Lung microvascular endothelial cell (primary cell): ENCODE measurements at places on chromosomes 5 and 9. TPM values are rescaled to one million over a fixed set of nuclear protein-coding genes. Genes with fewer than 3 reads are reported as not detected.

GRCh38 chr9:137634016-137634415 is 15.2 kb downstream of the EHMT1 start:
- no peak for DNase-seq

GRCh38 chr5:77871946-77872345 is 95.8 kb upstream of the TBCA start:
- no peak for DNase-seq

The SCAI gene
- total RNA-seq = 2.6 and 3.8 TPM in 2 replicates

DNA sequence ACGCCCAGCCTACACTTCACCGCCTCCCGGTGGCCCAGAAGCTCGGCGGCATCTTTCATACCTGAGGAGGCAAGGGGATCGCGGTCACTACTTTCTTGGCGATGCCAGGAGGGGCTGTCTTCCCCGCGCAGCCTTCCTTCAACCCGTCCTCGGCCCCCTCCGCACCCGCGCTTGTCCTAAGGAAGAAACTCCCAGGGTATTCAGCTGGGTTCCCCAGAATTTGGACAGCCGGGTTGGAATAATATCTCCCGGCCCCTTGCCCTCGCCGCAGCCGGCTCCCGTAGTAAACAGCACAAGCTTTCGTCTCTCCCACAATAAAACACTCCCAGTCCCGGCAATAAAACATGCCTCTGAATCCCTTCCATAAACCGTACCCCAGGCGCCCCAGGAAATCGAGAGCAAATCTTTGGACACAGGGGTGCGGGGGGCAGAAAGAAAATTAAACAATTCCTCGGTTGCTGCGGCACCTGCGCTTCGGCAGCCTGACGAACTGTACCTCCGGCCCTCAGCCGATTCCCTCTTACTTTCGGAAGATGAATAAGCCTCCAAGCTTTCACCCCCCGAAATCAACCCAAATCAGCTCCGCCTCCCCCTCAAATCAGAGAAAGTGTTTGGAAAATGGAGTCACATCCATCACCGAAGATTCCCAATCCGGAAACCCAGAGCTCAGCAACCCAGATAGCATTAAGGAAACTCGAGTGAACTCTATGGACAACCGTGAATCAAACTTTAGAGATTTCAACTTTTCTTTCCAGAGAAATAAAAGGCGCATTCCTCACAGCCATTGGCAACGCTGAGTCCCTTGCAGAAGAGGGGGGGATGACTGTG is 1.1 kb downstream of the OTP start:
- no peak for DNase-seq

DNA sequence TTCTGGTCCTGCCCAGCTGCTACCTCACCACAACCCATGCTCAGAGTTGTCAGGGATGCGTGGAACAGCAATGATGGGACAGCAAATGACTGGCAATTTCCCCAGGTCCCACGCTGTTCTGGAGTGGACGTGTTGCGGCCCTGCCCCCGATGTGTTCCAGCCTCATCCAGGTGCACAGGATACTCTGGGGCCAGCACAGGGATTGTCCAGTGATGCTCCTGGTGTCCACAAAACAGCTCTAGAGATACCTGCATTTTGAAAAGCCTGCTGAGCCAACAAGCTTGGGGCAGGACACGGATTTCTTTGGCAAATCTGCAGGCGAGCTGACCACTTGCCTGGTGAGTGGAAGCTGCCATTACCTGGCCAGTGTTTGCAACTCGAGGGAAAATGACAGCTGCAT is 88.7 kb downstream of the ANKRD33B start:
- no peak for DNase-seq

- no peak for DNase-seq
These were observed 188.7 kb upstream of the ITGA1 start for GRCh38 chr5:52598968-52599367.

The CERCAM gene
- total RNA-seq = 16.1 and 19.0 TPM in 2 replicates

DNA sequence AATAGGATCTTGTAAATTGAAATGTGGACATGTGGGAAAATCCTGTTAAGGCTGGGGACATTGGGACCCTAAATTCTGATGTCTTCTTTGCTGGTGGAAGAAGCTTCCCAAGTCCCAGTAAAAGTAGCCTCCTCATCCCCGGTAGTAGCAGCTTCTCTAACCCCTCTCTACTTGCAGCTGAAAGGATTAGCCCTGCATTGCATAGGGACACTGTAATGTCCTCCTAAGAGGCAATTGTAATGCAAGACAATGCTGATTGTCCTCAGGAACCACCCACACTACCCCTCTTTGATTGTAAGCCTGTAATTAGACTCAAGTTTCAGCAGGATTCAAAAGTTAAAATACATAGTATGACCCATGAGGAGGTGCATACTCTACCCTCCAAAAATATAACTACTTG is 1938.4 kb upstream of the C9orf72 start:
- DNase-seq = no peak

The PCDH1 gene
- total RNA-seq = 6.2 and 43.8 TPM in 2 replicates

DNA sequence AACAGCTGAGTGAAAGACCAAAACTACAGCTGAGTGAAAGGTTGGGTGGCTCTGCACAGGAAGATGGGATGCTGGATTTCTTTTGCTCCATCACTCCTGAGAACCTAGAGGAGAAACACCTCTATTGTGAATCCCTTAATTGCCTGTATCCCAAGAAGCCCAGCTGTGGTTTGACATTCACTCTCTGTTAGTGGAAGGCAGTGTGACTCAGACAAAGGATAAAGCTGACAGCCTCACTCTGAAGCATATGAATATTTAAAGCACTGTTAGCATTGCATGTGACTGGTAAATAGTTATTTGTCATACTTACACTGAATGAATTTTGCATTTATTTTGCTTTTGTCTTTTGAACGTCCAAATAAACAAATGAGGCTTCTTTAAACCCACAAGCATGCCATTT is 367.1 kb upstream of the RIOK2 start:
- peak; percentile 90 for DNase-seq

The PRUNE2 gene
- 8.5 and 16.6 TPM in 2 replicates for total RNA-seq

DNA sequence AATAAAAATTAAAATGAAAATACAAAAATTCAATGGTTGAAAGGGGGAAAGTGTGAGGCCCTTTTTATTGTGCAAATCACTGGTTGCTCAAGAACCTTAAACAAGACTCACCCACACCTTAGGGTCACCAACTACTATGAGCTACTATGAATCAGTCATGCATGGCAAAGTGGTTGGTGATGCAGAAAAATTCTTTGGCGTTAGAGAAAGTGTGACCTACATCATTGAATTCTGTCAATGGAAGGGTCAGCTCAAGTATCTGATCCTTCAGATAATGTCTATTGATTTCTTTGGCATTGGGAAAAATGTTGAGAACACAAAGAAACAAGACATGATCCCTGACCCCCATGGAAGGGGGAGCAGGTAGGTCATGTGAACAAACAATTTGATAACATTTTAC is 149.7 kb upstream of the ADCY2 start:
- DNase-seq = no peak

DNA sequence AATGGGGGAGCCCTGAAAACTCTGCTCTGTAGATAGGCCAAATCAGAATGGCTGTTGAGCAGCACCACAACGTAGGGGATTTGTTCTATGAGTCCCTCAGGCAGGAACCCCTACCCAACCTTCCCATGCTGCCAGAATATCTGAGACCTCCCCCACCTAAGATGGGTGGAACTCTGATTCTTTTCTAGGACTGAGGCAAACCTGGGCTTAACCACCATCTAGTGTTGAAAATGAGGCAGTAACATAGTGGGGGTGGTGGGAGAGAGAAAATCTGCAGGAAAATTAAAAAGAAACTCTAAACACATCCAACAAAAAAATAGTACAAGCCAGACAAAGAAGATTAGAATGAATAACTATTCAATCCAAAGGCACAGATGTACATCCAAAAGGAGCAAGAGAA is 228.4 kb downstream of the ATPSCKMT start:
- DNase-seq = no peak

The NR2F1 gene
- 30.5 and 118 TPM in 2 replicates for total RNA-seq

- no peak for DNase-seq
These were observed 15.6 kb upstream of the SPATA24 start for GRCh38 chr5:139419226-139420192.

- no peak for DNase-seq
These were observed 633.0 kb downstream of the LRRC70 start for GRCh38 chr5:63211448-63212132.

GRCh38 chr9:118449554-118449953 is 745.4 kb downstream of the TLR4 start:
- DNase-seq = no peak

DNA sequence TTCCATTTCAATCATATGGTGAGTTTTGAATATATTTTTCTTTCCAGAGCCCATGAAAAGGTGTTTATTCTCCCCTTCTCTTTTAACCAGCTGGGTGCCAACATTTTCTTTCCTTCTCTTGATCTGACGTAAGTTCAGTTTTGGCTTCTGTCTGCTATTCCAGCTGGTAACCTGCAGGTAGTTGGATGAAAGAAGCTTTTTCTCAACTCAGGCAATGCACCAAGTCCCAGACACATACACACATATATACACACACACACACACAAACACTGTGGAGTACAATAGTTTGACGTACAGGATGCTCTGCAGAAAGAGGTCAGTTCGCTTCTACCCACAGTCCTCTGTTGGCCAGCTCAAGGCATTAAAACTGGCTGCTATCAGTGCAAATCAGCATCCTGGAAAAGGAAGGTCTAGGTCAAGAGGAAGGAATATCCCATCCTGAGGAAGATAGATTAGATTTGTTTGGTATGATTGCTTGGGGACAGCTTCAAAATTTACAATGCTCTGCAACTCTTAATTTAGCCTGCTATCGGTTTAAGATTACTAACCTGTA is 214.3 kb upstream of the SEMA6A start:
- DNase-seq = no peak

DNA sequence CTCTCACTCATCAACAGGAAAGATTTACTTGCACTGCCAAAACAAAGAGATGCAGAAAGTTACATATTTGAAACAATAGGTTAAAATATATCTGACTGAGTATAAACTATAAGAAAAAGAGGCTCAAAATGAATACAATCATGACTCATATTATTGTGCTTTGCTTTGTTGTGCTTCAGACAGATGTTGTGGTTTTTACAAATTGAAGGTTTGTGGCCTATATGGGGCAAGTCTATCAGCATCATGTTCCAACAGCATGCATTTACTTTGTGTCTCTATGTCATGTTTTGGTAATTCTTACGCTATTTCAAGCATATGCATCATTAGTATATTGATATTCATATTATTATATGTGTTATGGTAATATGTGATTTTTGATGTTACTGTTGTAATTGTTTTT is 330.0 kb downstream of the PRR16 start:
- DNase-seq = no peak

DNA sequence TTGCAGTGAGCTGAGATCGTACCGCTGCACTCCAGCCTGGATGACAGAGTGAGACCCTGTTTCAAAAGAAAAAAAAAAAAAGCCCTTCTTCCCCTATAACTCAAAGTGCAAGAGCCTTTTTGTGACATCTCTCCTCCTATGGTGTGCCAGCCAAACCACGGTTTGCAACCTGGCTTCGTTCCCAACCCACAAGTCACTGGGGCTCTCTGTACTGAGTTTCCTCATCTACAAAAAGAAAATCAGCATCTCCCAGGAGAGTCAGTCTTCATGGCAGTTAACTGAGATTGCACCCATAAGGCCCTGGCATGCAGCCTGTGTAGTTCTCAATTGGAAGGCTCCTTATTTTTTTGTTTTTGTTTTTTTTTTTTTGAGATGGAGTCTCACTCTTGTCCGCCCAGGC is 14.8 kb downstream of the ODF2 start:
- no peak for DNase-seq

GRCh38 chr5:14671414-14671813 is 6.9 kb downstream of the OTULIN start:
- DNase-seq = peak; percentile 68

- DNase-seq = no peak
These were observed 6.2 kb downstream of the OXCT1 start for GRCh38 chr5:41863871-41864486.
